A673 (cell line): ENCODE measurements at places on chromosomes 13 and 19. TPM values are rescaled to one million over a fixed set of nuclear protein-coding genes. Genes with fewer than 3 reads are reported as not detected.

DNA sequence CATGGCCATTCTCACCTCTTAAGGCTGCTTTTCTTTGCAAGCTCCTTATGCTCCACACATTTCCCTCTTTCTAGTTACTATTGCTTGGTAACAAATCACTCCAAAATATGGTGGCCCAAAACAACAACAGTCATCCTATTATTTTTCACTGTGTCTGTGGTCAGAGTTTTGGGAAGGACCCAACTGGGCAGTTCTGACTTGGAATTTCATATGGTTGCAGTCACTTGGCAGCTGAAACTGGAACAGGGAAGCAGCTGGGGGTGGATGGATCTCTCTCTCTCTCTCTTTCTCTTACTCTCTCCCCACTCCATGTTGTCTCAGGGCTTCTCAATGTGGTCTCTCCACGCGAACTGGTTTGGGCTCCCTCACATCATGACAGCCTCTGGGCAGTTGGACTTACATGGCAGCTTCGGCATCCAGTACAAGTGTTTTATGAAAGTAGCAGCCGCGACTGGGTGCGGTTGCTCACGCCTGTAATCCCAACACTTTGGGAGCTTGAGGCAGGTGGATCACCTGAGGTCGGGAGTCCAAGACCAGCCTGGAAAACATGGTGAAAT is 39.6 kb downstream of the NUMBL start:
- H3K27me3 ChIP-seq: no peaks in the 10 kb centered on the region
- H3K4me3 ChIP-seq: no peak overlapping the region
- peaks cover 4% of the 10 kb centered on the region for H3K4me1 ChIP-seq
- DNase-seq: no peak
- H3K27ac ChIP-seq: no peak overlapping the region

DNA sequence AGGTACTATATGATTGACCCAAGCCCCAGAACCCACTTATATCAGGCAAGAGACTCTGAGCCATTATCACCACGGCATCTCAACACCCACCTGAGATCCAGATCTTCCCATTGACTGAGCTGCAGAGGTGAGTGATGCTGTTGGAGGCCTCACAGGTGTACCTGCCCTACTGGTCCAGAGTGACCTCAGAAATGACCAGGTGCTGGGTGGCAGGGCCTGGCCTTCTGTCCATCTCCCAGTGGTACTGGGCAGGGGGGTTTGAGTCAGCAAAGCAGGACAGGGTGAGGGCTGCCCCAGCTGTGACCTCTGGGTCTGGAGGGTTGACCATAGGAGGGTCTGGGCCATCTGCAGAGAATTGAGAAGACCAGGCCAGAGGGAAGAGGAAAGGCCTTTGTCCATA is 13.2 kb upstream of the CEACAM20 start:
- H3K36me3 ChIP-seq: no peaks in the 10 kb centered on the region
- H3K27me3 ChIP-seq: no peaks in the 10 kb centered on the region
- no peaks in the 10 kb centered on the region for H3K4me1 ChIP-seq
- no peak overlapping the region for H3K4me3 ChIP-seq

- H3K4me1 ChIP-seq: peaks cover 11% of the 10 kb centered on the region
- H3K27ac ChIP-seq: peak overlapping the region; percentile 4
- DNase-seq: peak; percentile 65
- H3K27me3 ChIP-seq: no peaks in the 10 kb centered on the region
Measured at GRCh38 chr19:45492627-45493470, 4.0 kb downstream of the RTN2 start.

- peaks cover 30% of the 10 kb centered on the region for H3K36me3 ChIP-seq
- no peaks in the 10 kb centered on the region for H3K4me1 ChIP-seq
- no peak for DNase-seq
- no peak overlapping the region for H3K27ac ChIP-seq
- no peak overlapping the region for H3K4me3 ChIP-seq
Measured at GRCh38 chr19:1998712-1999708, 16.5 kb downstream of the BTBD2 start.

Gene OR7A5
- not detected in 2 replicates for total RNA-seq
